ACHN (cell line): ENCODE measurements at places on chromosomes 12 and 14.

DNA sequence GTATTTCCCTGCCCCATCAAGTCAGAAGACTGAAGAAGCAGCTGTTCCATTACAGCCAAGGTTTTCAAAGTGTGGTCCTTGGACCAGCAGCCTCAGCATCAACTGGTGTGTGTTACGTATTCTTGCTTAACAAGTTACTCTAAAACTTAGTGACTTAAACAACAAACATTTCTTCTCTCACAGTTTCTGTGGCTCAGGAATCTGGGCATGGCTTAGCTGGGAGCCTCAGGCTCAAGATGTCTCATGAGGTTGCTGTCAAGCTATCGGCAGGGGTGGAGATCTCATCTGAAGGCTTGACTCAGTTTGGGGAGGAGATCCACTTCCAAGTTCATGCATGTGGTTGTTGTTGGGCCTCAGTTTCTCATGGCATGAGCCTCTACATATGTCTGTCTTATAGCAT is 174.5 kb downstream of the KTN1 start:
- DNase-seq: no peak

DNA sequence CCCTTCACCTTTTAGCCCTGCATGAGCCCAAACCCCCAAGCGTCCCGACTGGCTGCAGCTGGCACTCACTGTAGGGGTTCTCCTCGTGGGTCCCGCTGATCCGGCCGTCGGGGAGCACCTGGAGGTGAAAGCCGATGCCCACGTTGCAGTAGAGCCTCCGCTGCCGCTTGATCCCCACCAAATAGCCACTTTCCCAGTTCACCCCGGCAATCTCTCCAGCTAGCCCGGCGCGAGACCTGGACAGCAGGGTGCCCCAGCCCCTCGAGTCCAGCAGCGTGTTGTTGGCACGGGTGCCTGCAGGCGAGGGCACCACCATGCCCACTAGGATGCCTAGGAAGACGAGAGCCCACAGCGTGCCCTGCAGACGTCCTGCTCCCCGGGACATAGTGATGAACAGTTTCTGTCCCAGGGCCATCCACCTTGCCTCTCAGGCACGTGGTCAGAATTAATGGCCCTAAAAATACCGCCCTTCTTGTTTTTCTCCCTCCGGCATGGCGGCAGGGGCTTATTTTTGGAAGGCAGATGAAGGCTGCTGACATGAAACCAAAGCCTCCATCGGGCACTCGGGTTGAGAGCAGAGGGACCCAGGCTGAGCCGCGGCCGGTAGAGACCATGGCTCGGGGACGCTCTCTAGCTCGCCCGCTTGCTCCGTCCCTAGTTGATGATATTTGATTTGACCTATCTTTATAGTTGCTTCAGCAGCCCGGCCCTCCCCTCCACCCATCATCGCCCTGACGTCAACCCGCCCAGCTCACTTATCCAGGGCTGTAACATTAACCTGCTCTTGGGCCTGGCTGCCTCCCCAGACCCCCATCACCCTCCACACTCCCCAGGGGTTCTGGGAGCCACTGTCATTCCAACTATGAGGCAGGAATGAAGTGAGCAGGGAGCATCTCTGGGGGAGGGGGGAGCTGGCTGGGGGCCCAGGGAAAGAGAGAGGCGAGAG is at the start of gene FGF6:
FGF6 (minus strand) TSS at position 660 of the 946 bp plus-strand sequence; CDS start at position 415, 245 bp downstream.
- DNase-seq: no peak

- no peak for DNase-seq
Measured at GRCh38 chr14:72925171-72925759, 999 bp upstream of the DCAF4 start.

DNA sequence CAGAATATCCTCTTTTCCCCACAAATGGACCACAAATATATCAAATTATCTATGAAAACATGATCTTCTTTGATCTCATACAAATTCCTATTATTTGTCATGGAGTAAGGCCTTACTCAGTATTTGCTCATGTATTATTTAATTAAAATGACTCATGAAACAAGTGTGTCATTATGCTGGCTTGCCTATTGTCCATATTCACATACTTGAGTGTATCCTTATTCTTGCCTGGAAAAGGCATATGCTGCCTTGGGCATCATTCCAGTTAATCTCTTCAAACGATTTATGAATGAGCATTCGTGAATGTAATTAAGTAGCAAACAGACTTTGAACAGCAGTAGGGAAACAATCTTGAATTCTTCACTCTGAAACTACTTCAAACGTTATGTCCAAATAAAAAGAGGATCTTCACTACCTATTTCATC is 22.6 kb upstream of the SNRPF start:
- no peak for DNase-seq
